Endodermal cell (in vitro differentiated cells): ENCODE measurements at places on chromosomes 6 and 20. TPM values are rescaled to one million over a fixed set of nuclear protein-coding genes. Genes with fewer than 3 reads are reported as not detected.

GRCh38 chr6:106512048-106512967 lies 117.0 kb downstream of the RTN4IP1 start:
- H3K4me1 ChIP-seq: peaks cover 3% of the 10 kb centered on the region
- peak overlapping the region; percentile 71 for H3K4me3 ChIP-seq
- peaks cover 81% of the 10 kb centered on the region for H3K27me3 ChIP-seq
- no peak overlapping the region for H3K27ac ChIP-seq
- DNase-seq: peak; percentile 84

- no peak overlapping the region for H3K27ac ChIP-seq
- no peaks in the 10 kb centered on the region for H3K36me3 ChIP-seq
- H3K27me3 ChIP-seq: peaks cover 26% of the 10 kb centered on the region
- H3K4me3 ChIP-seq: no peak overlapping the region
- no peak for DNase-seq
These were observed 266.3 kb downstream of the CDC5L start for GRCh38 chr6:44653761-44654218.

GRCh38 chr6:117352466-117353081 lies 73.2 kb downstream of the ROS1 start:
- no peaks in the 10 kb centered on the region for H3K36me3 ChIP-seq
- no peak overlapping the region for H3K27ac ChIP-seq
- no peak for DNase-seq
- H3K27me3 ChIP-seq: peaks cover 11% of the 10 kb centered on the region
- no peak overlapping the region for H3K4me3 ChIP-seq

DNA sequence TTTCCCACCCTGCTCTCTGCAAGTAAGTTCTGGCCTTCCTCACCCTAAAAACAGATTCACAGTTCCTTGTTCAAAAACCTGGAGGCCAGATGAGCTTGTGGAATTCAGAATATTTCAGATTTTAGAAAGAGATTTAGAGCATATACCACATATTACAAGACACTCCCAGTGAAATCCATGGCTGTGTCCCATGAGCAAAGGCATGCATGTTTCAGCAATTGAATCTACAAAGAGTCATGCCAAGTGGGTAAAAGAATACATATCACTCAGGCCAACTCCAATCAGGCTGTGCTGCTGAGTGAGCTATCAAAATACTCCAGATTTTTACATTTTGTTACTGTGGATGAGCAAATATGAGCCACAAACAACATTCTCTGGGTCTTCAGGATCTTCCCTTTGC lies 10.2 kb upstream of the NEDD9 start:
- DNase-seq: peak; percentile 9
- no peaks in the 10 kb centered on the region for H3K4me1 ChIP-seq
- H3K27ac ChIP-seq: no peak overlapping the region
- H3K36me3 ChIP-seq: no peaks in the 10 kb centered on the region
- no peak overlapping the region for H3K4me3 ChIP-seq
- H3K27me3 ChIP-seq: no peaks in the 10 kb centered on the region

DNA sequence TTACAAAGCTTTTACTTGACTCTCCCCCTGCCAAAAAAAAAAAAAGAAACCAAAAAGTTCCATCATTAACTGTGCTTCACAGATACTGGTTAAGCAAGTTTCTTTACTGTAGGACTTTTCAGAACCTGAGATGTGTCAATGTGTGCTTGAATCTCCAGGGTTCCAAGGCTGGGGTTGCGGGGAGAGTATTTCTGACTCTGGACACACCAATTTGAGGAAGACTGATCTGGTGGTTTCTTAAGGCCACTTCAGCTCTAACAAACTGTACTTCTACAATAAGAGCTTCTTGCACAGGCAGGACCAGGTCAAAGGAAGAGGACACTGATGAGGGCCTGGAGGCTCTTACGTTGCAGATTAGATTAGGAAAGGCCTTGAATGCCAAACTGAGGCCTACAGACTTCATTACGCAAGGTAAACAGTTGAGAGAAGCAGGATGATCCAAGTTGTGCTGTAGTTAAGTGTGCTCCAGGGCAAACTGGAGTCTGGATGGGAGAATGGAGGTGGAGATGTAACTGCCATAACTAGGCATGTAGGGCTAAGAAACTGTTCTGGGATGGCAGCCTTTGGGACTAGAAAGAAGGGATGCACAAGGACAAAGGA lies 24.4 kb downstream of the COMMD7 start:
- no peak overlapping the region for H3K27ac ChIP-seq
- H3K4me3 ChIP-seq: no peak overlapping the region
- DNase-seq: no peak
- no peaks in the 10 kb centered on the region for H3K27me3 ChIP-seq
- peaks cover 14% of the 10 kb centered on the region for H3K36me3 ChIP-seq

GRCh38 chr6:124670801-124671200 lies 291.4 kb upstream of the RNF217 start:
- H3K27ac ChIP-seq: no peak overlapping the region
- H3K36me3 ChIP-seq: no peaks in the 10 kb centered on the region
- no peaks in the 10 kb centered on the region for H3K27me3 ChIP-seq
- H3K4me3 ChIP-seq: no peak overlapping the region
- no peak for DNase-seq

- H3K27me3 ChIP-seq: no peaks in the 10 kb centered on the region
- no peaks in the 10 kb centered on the region for H3K4me1 ChIP-seq
- H3K36me3 ChIP-seq: no peaks in the 10 kb centered on the region
- no peak overlapping the region for H3K27ac ChIP-seq
- no peak overlapping the region for H3K4me3 ChIP-seq
These were observed 408.9 kb downstream of the CBLN4 start for GRCh38 chr20:55596431-55596830.

GRCh38 chr20:20582734-20583133 lies 129.7 kb downstream of the RALGAPA2 start:
- H3K4me1 ChIP-seq: peaks cover 3% of the 10 kb centered on the region
- H3K27me3 ChIP-seq: no peaks in the 10 kb centered on the region
- H3K4me3 ChIP-seq: no peak overlapping the region
- no peak for DNase-seq
- H3K36me3 ChIP-seq: peaks cover 23% of the 10 kb centered on the region

DNA sequence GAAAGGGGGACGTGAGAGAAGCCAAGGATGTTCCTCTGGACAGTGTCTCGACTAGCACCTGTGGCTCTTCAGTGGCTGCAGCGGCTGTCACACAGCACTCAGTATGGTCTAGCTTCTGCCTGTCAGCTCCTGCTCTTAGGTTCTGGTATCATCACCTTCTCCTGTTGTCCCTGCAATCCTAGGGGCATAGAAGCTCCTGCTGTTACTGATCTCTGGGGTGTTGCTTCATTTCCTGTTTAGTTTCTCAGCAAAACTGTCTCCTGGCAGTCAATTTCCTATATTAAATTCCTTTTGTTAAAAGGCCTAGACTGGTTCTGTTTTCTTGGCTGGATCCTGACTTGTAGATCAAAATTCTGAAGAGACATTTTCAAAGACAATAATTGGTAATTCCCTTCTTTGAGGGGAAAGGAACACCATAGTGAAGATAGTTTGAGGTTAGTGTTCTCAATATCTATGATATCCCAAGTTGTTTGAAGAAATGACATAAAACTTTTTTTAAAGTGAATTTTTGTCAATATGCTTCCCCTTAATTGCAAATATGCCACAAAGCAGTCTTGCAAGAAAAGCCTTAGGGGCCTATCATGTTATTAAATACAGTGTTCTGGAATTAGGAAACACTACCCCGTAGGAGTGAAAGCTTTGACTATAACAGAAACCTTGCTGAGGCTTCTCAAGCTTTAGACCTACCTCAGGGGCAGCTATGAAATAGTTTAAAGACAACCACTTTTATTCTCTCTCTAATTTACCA lies 148.5 kb downstream of the KIF6 start:
- H3K36me3 ChIP-seq: no peaks in the 10 kb centered on the region
- no peaks in the 10 kb centered on the region for H3K27me3 ChIP-seq
- no peaks in the 10 kb centered on the region for H3K4me1 ChIP-seq
- H3K4me3 ChIP-seq: no peak overlapping the region

DNA sequence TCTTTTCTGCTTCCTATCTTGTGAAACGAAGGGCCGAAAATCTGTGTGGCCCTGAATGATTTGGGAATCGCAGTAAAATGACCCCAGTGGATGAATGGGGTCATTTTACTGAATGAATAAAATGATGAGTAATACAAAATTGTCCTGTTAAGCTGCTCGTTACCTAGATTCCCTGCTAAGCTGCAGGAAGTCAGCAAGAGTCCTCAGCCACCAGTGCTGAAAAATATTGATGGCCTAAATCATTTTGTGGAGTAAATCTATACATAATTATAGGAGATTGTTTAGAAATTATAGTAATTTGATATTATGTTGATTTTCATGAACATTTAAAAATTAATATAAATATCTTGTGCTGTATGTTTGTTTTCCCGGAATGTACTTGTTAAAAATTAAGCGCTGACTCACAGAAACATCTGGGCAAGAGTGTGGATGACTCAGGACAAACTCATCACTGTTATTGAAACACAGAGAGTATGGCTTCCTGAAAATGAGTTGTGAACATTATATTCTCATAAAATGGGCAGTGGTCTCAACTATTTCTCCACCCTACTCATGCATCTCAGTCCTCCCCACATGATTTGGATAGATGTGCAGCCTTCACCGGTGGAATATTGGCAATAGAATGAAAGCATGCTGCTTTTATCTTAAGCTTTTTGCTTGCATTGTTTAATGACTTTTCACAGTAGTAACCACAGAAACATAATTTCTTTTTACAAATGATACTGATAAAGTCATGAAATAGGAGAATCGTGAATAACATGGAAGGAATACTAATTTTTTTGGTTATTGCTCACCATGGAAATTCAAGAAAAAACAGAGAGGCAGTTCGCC lies 36.2 kb upstream of the RGS17 start:
- H3K27me3 ChIP-seq: no peaks in the 10 kb centered on the region
- H3K4me3 ChIP-seq: no peak overlapping the region
- no peak for DNase-seq

- DNase-seq: peak; percentile 68
- no peak overlapping the region for H3K27ac ChIP-seq
- no peak overlapping the region for H3K4me3 ChIP-seq
- H3K4me1 ChIP-seq: peaks cover 11% of the 10 kb centered on the region
- no peaks in the 10 kb centered on the region for H3K27me3 ChIP-seq
These were observed 1.3 kb upstream of the NNAT start for GRCh38 chr20:37519508-37520418.

- no peaks in the 10 kb centered on the region for H3K4me1 ChIP-seq
- DNase-seq: no peak
- no peak overlapping the region for H3K27ac ChIP-seq
These were observed 667.6 kb downstream of the TENT5A start for GRCh38 chr6:81084776-81085430.

DNA sequence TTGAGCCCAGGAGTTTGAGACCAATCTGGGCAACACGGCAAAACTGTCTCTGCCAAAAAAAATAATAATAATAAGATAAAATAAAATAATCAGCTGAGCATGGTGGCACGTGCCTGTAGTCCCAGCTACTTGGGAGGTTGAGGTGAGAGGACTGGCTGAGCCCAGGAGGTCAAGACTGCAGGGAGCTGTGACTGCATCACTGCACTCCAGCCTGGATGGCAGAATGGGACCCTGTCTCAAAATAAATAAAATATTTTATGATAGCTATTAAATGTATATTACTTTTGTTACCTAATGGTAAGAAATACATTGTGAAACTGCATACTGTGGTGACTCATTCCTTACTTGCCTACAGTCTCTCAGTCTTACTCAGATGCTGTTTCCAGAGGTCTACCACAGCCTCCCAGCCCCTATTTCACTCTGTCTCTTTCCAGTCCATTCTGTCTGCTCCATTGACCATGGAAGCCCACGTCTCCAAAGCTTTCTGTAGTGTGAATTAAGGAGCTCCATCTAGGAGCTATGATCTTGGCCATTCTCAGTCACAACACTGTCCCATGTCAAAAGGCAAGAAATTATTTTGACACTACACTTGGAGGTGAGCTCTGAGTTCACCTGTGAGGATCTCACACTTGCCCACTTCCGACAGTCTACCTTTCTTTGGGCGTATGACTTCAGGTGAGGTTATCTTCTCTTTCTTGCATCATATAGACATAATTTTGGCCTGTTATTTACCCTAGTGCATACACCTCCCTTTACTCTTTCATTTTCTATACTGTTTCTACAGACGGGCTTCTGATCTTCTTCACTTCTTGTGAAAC lies 22.4 kb upstream of the SNX9 start:
- H3K27me3 ChIP-seq: no peaks in the 10 kb centered on the region
- H3K4me3 ChIP-seq: no peak overlapping the region
- H3K36me3 ChIP-seq: no peaks in the 10 kb centered on the region

DNA sequence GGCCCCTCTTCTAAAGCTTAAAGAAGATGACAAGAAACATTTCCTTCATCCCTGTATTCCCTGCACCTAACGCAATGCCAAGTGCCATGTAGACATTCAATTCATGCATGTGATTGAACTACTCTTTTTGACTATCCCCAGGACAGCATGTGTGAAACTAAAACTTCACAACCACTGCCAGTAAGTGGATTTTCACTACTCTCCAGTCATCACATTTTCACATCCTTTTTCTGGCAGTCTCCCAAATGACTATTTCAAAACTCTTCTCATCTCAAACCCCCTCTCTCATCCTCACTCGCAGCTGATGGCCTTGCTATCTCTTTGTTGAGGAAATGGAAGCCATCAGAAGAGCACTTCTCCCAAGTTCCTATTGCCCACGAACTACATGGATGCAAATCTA lies 122.6 kb downstream of the OPRM1 start:
- no peak for DNase-seq
- no peaks in the 10 kb centered on the region for H3K27me3 ChIP-seq
- no peaks in the 10 kb centered on the region for H3K36me3 ChIP-seq
- H3K4me1 ChIP-seq: no peaks in the 10 kb centered on the region

DNA sequence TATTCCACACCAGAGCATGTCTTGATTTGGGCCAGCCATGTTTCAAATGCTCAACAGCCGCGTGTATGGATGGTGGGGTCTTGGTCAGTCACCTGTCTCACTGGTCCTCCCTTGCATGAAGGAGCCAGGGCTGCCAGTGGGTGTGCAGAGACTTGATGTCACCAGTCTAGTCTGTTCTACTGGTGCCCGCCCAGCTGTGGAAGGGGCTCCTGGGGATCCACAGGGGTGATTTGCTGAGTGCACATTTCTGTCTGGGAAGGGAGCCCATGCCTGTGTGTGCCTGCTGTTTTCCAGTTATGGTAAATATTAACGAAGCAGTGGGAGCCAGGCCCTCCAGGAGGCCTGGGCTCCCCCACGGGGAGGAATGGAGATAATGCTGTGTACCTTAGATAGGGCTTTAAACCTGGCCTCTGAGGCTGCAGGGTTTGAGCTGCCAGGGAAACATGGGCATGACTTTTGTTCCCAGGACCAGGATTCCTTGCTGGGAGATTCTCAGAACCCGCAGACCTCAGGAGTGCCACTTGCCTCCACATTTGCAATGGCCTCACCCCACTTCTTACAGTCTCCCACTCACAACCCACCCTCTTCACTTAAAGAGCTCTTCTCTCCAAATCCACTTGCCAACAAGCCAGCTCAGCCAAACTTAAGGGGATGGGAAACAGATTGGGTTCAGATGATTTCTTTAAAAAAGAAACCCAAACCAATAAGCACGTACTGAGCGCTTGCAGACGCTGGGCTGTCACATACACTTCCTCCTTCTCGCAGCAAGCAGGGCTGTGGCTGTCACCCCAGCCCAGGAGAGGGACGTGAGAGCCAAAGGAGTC lies 54.1 kb downstream of the VEGFA start:
- DNase-seq: no peak
- H3K27me3 ChIP-seq: no peaks in the 10 kb centered on the region
- no peaks in the 10 kb centered on the region for H3K36me3 ChIP-seq
- H3K4me3 ChIP-seq: peak overlapping the region; percentile 60
- H3K27ac ChIP-seq: no peak overlapping the region

Gene FOXF2
- 0.19 TPM in 1 of 3 replicates, not detected in the others for total RNA-seq

Gene PNISR
- 132 and 150 TPM in 2 replicates for total RNA-seq

Gene ACSS1
- not detected in 3 replicates for total RNA-seq

Gene DOK5
- 6.3 and 6.7 TPM in 2 replicates for total RNA-seq

Gene CD83
- 2.5 to 7.9 TPM (median 7.0 TPM) in 3 replicates for total RNA-seq

Gene LRRC1
- 12.0 and 14.1 TPM in 2 replicates for total RNA-seq

Gene FOXS1
- total RNA-seq: not detected in 2 replicates

Gene CLPSL2
- 1.0 and 1.1 TPM in 2 replicates for total RNA-seq
